Stimulated activated CD4-positive, alpha-beta T cell treated with anti-CD3 and anti-CD28 coated beads, TNF-alpha, amount 100 ng/mL, for 4 hours (primary cell): ENCODE measurements at places on chromosomes 7 and 10.

DNA sequence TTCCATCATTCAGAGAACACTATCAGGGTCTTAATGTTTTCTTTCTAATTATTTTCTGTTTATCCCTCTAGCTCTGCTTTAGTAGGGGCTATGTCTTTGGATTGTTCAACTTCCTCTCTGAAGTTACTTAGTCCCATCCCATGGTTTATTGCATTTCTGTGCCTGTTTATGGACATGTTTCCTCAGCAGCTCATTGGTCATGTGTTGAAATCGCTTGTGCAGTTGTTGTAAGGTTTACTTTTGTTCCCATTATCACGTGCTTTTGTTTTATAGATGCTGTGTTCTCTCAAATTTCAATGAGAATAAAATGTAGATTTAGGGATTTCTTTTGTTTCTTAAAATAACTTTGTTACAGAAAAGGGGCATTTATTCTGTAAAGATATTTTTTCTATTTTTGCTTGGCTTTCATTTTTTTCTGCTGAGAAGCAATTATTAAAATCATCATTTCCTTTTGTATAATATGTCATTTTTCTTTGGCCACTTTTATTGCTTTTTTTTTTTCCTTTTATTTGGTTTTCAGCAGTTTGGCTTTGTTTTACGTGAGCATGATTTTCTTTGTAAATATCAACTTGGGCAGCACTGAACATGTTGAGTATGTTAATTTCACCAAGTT is 110.9 kb downstream of the CCDC7 start:
- DNase-seq = no peak

DNA sequence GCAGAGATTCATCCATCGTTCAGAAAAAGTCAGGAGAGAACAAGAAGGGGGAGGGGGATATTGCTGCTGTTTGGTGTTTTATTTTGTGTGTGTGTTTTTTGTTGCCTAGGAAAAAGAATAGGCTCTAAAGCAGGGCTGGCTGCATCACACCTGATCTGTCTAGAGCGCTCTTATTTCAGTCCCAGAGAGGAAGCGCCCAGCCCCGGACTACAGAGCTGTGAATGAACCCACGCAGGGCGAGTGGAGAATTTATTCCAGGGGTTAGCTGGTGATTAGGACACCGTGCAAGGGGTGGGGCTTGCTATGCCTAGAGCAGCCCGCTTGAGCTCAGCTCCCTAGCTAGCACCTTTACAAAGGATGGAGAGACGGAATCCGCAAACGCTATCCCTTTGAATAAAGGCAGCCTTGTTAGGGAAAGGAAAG is 621 bp upstream of the FAM13C start:
- DNase-seq = no peak

DNA sequence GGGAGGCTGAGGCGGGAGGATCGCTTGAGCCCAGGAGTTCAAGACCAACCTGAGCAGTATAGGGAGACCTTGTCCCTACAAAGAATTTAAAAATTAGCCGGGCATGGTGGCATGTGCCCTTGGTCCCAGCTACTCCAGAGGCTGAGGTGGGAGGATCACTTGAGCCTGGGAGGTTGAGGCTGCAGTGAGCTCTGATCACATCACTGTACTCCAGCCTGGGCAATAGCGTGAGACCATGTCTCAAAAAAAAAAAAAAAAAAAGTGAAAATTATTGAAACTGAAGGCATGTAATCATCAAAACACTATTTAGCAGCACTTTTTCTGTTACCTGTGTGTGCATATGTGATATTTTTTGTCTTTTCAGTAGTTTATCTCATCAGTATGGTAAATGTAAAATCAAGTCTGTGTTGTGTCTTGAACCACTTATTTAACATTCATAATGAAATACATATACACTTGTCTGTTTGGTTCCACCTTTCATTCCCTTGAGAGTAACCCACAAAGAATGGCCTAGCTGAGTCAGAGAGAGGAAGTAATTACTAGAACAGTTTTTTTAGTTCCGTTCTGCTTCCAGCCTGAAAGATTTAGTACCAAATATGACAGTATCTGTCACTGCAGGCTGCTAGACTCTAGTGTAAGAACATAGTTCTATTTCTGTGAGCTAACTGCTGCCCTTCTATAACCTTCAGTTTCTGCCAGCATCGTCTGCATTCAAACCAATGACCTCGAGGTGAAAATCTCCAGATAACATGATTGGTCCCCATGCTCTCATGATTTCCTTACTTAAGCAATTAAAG is 68.6 kb downstream of the MMRN2 start:
- no peak for DNase-seq

DNA sequence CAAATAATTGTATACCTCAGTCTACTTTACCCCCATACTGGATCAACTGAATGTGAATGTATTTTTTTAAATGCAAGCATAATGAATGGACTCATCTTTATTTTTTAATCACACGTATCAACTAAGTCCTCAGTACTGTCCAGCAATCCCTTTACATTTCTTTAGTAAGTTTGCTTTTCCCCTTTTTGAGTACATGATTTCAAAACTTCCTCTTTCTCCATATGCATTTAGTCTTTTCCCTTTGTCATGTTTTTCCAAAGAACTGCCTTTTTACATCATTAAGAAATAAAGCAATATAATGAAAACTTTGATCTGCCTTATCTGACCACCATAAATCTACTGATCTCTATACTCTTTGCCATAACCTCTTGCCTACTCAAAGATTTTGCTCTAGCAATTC is 182.5 kb upstream of the AKR1E2 start:
- DNase-seq = no peak

GRCh38 chr7:41277561-41277960 is 425.3 kb downstream of the INHBA start:
- DNase-seq = no peak
